ENCODE measurements at places on chromosomes 5 and 9.

- DNase-seq = no peak
These were observed 9.1 kb downstream of the ANKDD1B start for GRCh38 chr5:75620184-75620959.

GRCh38 chr9:105860516-105860915 is 166.2 kb downstream of the TMEM38B start:
- no peak for DNase-seq

DNA sequence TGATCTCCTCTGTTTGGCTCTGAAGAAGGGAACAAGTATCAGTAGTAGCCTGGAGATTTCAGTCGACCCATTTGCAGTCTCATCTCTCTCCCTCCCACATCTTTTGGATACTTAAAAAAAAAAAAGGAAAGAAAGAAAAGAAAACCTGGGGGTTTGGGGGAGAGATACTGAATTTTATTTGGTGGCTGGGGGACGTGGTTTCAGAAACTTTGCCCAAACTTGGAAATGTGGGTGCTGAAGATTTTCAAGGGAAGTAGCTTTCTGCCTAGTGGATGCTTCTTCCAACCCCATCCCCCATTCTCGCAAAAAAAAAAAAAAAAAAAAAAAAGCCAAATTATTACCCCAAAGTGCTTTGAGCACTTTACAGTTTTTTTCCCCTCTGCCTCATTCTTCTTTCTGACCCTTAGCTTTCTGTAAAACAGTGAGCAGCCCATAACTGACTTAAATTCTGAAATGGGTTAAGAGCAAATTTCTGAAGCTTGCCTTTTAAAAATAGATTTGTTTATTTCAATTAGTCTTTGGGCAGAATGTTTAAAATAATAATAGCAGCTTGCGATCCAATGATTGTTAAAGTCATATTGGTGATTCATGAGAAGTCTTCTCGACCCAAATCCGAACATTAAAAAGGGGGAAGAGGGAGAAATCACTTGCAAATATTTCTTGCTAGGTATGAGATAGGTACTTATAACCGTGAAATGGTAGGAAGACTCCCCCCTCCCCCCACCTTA is 894 bp downstream of the FST start:
- no peak for DNase-seq

DNA sequence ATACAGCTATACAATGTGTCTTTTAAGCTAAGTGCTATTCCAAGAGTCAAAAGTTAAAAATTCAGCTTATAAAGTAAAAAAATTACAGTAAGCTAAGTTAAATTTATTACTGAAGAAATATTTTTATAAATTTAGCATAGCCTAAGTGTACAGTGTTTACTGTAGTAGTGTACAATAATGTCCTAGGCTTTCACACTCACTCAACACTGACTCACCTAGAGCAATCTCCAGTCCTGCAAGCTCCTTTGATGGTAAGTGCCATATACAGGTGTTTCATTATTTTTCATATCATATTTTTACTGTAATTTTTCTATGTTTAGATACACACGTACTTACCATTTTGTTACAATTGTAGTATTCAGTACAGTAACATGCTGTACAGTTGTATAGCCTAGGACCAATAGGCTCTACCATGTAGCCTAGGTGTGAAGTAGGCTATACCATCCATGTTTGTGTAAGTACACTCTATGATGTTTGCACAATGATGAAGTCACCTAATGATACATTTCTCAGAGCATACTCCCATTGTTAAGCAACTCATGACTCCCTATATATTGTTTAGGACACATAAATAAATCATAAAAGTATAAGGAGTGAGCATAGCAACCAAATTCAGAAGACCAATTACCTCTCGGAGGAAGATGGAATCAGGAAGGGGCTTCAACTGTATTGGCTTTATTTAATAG is 165.1 kb upstream of the SLC30A5 start:
- DNase-seq = no peak

DNA sequence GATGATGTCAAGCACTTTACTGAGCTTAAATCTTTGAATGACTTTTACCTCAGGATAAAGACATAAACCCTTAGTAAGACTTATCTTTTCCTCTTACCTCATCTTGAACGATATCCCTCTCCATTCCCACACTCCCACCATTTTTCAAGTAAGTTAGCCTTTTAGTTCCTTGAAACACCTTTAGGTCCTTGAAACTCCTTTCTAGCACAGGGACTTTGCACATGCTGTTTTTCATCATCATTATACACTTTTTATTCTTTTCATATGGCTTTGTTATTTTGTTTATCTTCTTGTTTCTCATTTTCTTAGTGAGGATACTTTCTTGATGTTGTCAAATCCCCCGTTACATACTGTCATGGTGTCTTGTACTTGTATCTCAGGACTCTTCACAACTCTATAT is 24.8 kb downstream of the YTHDC2 start:
- no peak for DNase-seq

- DNase-seq = no peak
These were observed 10.3 kb downstream of the B4GALT7 start for GRCh38 chr5:177610131-177610769.

DNA sequence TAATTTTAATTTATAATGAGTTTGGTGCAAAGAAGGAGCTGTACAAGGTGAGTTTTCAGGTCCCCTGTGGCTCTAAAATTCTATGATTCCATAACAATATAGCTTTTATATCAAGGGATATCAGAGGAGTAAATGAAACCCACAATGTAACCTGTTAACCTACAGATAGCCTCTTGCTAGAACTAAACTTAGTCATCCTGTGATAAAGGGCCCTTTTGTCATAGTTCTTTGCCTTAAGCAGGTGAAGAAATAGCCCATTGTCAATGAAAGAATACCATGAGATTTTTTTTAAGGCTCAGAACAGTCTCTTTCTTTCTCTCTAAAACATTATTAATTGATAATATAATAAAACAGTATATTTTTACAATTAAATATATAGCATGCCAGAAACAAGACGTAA is 127.8 kb downstream of the NFIB start:
- DNase-seq = no peak

DNA sequence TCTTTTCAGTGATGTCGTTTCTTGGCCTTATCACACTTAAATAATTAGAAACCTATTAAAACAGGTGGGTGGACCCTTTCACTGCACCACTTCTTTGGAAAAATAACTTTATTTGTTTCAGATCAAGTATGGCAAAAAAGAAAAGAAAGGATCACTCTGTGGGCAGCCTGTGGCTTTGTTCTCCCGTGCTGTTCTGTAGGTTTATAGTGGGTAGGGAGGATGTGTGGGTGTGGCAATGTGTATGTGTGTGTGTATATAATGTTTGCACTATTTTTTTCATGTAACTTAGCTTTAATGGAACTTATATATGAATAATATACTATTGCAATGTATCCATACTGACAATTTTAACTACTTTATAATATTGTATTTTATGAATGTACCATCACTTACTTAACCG is 85.9 kb downstream of the ACTBL2 start:
- DNase-seq = no peak
